ENCODE measurements at places on chromosomes 3 and 15.

DNA sequence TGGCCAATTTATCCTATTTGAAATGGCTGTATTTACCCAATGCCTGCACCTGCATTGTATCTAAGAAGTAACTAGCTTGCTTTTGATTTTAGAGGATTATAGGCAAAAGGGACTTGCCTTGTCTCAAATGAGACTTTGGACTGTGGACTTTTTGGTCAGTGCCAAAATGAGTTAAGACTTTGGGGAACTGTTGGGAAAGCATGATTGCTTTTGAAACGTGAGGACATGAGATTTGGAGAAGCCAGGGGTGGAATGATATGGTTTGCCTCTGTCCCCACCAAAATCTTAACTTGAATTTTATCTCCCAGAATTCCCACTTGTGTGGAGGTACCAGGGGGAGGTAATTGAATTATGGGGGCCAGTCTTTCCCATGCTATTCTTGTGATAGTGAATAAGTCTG, 1505.4 kb downstream of the SI start:
- DNase-seq: no peak

DNA sequence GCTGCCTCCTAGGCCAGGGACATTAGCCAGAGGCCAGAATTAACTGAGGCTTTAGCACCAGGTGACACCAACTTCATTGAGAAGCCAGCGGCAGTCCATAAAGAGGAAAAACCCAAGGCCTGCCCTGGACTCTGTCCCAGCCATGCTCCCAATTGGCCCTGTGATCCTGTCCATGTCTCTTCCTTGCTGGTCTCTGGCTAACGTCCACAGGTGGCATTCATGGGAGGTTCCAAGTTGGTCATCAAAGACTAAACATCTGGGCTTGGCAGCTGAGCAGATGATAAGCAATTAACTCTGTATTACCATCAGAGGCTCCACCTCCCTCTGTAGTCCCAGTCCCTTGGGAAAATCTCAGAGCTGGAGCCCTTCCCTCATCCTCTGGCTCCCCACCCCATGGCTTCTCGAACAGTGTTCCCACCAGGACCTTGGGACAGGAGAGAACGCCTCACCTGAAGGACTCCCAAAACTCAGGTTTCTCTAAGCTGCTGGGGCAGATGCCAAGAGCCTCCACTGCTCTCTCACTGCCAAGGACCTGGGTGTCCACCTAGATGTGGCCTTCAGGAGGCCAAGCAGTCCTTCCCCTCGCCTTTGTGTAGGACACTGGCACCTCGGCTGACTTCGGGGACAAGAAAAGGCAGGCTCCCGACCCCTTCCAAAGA, 40.4 kb downstream of the GOLGA6A start:
- no peak for DNase-seq

DNA sequence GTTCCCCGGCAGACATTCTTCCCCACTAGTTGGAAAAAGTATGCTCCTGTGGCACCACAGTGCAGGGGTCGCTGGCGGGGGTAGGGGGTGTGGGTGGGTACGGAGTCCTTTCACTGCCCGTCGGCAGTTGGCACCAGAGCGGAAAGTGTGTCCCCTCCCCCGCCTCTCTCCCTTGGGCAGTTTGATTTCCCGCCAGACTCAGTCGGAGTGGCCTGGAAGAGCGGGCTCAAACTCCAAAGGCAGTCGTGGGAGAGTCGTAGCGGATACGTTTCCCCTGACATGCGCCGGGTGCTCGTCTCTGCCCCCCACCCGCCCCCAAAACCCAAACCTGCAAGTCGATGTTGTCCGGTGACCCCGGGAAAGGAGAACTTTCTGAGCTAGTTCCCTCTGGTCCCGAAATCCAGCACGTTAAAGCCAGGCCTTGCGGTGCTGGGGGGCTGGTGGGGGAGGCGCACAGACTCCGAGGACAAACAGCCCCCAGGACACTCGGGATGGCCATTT, 4.4 kb upstream of the FOXB1 start:
- no peak for DNase-seq

- no peak for DNase-seq
These were observed 24.5 kb downstream of the NIPA1 start for GRCh38 chr15:22810853-22811338.

GRCh38 chr3:136142592-136142991, 53.5 kb downstream of the MSL2 start:
- DNase-seq: peak; percentile 88

GRCh38 chr3:113329757-113330156, 111.5 kb downstream of the CFAP44 start:
- DNase-seq: no peak

GRCh38 chr3:136804141-136804540, 14.8 kb upstream of the SLC35G2 start:
- DNase-seq: no peak

DNA sequence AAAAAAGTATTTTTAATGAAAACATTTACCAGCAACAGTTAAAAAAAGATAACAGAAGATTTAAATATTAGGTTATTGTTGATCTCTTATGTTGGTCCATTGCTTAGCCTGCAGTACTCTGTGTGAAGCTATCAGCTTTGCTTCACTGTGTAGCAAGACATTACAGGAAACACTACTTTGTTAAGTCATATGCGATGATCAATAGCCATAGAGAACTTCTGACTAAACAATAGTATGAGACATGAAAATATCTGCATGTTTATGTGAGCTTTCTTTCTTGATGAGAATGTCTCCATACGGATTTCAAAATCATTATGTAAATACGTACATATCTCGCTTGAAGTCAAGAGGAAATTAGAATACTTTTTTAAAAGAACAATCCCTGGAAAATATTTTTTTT, 27.0 kb upstream of the CAPN3 start:
- no peak for DNase-seq

DNA sequence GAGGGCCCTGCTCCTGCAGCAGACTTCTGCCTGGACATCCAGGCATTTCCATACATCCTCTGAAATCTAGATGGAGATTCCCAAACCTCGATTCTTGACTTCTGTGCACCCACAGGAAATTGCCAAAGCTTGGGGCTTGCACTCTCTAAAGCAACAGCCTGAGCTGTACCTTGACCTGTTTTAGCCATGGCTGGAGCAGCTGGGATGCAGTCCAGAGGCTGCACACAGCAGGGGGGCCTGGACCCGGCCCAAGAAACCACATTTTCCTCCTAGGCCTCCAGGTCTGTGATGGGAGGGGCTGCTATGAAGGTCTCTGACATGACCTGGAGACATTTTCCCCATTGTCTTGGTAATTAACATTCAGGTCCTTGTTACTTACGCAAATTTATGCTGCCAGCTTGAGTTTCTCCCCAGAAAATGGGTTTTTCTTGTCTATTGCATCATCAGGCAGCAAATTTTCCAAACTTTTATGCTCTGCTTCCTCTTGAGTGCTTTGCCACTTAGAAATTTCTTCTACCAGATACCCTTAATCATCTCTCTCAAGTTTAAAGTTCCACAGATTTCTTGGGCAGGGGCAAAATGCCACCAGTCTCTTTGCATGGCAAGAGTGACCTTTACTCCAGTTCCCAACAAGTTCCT, 11.8 kb upstream of the MYO5A start:
- DNase-seq: no peak

DNA sequence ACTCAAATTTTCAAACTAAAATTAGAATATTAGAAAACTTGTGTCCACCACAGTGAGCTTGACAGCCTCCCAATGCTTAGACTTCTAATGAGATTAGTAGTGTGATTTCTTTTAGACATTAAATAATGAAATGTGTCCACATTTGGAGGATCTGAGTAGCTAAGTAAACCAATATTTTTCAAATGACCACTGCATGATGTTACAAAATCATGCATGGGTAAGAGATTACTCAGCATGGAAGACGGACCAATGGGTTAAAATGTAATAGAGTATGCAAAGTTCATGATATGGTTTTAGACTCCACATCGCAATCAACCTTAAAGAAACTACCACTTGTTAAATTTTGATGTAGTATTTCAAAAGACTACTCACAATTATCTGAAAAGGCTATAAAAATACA, 130.6 kb downstream of the IMPG2 start:
- DNase-seq: no peak

GRCh38 chr3:69650066-69650419, 89.2 kb upstream of the MITF start:
- no peak for DNase-seq

- no peak for DNase-seq
These were observed 36.1 kb downstream of the CD200R1L start for GRCh38 chr3:112810561-112810960.

DNA sequence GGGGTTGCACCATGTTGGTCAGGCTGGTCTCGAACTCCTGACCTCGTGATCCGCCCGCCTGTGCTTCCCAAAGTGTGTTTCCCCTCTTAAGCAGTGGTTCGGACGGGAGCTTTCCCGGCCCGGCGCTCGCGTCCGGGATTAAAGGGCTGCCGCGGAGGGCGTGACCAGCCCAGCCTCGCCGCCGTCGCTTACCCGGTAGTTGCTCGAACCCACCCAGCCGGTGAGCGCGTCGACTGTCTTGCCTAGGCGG, 513 bp downstream of the CLASP2 start:
- peak; percentile 25 for DNase-seq

GRCh38 chr3:122265957-122266356, 59.1 kb upstream of the CSTA start:
- no peak for DNase-seq

- DNase-seq: no peak
These were observed 62.7 kb upstream of the MYZAP start for GRCh38 chr15:57528940-57529565.

- no peak for DNase-seq
These were observed 599.0 kb downstream of the MAGI1 start for GRCh38 chr3:65439641-65440284.

DNA sequence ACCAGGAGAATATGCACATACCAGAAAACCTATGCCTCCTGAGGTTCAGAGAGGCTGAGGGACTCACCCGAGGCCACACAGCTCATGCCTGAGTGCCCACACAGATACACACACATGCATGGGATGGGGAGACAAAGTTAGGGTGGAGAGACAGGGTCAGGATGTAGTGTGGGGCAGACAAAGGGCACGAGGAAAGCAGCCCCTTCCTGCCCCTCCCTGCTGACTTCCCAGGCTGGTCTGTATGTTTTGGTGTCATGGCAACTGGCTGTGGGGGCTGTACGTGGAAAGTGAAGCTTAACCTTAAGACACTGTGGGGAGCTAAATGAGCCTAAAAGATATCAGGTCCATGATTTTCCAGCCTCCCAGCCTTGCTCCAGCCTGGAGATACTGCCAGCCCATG, 57.8 kb downstream of the EPHB3 start:
- no peak for DNase-seq

DNA sequence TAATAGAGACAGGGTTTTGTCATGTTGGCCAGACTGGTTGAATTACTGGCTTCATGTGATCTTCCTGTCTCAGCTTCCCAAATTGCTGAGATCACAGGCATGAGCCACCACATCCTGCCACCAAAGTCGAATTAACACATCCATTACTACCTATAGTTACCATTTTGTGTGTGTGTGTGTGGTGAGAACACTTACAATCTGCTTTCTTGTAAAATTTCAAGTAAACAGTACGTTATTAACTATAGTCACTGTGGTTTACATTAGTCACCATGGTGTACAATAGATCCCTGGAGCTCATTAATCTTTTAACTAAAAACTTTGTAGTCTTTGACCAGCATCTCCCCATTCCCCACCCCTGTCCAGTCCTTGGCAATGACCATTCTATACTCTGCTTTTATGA, 270.0 kb downstream of the NAALADL2 start:
- no peak for DNase-seq

DNA sequence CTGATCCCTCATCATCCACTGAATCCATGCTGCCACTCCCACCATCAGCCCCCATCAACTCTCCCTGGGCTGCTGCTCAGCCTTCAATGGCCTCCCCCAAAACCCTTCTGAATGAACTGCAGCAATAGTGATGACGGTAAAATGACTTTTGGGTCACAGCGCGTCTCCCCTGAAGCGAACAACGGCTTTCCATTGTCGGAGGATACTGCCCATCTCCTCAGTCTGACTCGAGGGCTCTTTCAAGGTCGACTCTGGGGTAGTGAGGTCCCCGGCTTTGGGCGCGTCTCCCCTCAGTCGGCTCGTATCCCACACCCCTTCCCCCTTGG, 57.2 kb upstream of the ZBTB38 start:
- no peak for DNase-seq

DNA sequence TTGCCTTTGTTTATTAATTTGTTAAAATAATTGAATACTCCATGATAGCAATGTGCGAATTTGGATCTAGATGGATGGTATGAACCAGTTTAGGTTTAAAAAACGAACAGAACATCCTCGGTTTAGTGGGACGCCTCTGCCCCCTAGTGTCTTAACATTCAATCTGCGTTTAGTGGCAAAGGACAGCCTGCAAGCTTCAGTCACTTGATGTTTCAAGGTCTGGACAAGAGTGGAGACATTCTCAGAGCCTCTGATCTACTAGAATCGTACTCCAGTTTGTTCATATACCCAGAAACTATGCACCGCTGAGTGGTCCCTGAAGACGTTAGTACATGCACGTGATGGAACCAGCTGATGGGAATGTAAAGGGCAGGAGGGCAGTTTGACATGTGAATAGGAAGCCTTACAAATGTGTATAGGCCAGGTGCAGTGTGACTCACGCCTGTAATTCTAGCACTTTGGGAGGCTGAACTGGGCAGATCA, 17.8 kb upstream of the ATP13A4 start:
- no peak for DNase-seq

- no peak for DNase-seq
These were observed 21.7 kb downstream of the CLDN11 start for GRCh38 chr3:170440344-170440743.

DNA sequence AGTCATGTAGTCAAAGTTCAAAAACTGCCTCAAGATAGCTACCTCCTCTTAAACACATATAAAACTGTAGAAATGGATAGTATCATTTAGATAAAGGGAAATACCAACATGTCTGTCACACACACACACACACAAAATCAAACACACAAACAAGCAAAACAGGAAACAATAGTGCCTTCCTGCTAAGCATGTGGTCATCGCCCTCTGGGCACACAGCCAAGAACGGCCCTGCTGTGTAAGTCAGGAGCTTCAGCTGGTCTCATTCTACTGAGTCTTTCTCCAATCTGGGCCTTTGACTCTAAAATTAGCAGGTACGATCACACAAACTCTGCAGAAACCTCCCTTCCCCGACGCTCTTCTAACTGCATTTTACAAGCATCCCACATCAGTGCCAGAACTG, 272.2 kb upstream of the CHRNA7 start:
- no peak for DNase-seq

DNA sequence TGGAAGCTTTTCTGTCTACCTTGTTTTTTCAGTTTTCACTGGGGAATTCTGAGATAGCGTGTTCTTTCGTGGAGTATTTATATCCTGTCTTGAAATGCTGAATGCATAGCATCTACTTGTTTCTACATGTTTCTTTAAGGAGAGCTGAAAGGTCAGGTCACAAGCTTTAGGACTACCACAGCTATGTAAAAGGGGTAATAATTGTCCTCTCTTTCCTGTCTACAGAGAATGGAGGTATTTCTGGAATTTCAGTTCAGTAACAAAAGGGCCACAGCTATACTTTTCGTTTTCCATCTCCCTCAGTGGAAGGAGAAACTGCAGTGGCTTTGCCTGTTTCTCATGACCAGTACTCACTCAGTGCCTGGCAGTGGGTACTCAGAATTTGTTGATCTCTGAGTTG, 4.7 kb downstream of the INAFM2 start:
- no peak for DNase-seq

- DNase-seq: peak; percentile 32
These were observed 268.7 kb upstream of the THRB start for GRCh38 chr3:24763393-24763792.

GRCh38 chr15:36109943-36110658, 469.3 kb upstream of the CDIN1 start:
- DNase-seq: peak; percentile 16

Measured in retinal pigment epithelial cell (primary cell).